ENCODE measurements at places on chromosomes 7 and 10. TPM values are rescaled to one million over a fixed set of nuclear protein-coding genes. Genes with fewer than 3 reads are reported as not detected.
A peak's percentile ranks its signal among the peaks of the same experiment; 100 is the strongest.

The MAT1A gene
- total RNA-seq: not detected

The SH2B2 gene
- total RNA-seq: 33.0 TPM

The LLCFC1 gene
- not detected for total RNA-seq

The MUC12 gene
- total RNA-seq: 0.34 TPM

The TAS2R3 gene
- 1.5 TPM for total RNA-seq

The MSS51 gene
- total RNA-seq: 2.8 TPM

The PDCD11 gene
- 21.4 TPM for total RNA-seq

The SAMD9L gene
- 45.2 TPM for total RNA-seq

GRCh38 chr7:110839866-110840265 lies 251.1 kb upstream of the LRRN3 start:
- no peak overlapping the region for H3K27ac ChIP-seq
- no peak overlapping the region for H3K4me3 ChIP-seq
- H3K36me3 ChIP-seq: no peaks in the 10 kb centered on the region
- DNase-seq: no peak

- no peak overlapping the region for H3K4me3 ChIP-seq
- no peaks in the 10 kb centered on the region for H3K4me1 ChIP-seq
- DNase-seq: no peak
- H3K27me3 ChIP-seq: no peaks in the 10 kb centered on the region
- H3K27ac ChIP-seq: no peak overlapping the region
- no peaks in the 10 kb centered on the region for H3K36me3 ChIP-seq
Measured at GRCh38 chr7:78493401-78493800, 694.8 kb downstream of the PHTF2 start.

- H3K4me1 ChIP-seq: peaks cover 16% of the 10 kb centered on the region
- no peak overlapping the region for H3K27ac ChIP-seq
- no peak overlapping the region for H3K4me3 ChIP-seq
- no peaks in the 10 kb centered on the region for H3K36me3 ChIP-seq
- DNase-seq: no peak
Measured at GRCh38 chr7:155512246-155512887, 34.0 kb downstream of the CNPY1 start.

DNA sequence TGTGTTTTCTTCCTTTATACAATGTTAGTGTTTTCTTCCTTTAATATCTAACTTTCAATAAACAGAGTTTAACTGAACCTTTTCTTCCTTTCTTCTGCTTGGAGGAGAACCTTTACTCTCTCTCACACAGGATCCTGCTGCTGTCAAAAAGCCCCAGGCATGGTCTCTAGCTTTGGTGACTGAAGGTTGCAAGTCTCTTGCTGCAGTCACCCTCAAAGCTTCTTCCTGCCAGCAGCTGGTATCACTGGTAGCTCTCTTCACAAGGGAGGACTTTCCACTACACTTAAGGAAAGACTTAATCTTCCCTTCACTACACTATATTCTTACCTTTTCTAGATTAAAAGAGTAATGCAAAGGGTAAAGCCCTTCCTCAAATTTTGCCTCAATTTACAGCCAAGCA lies 153.4 kb downstream of the SGMS1 start:
- H3K4me3 ChIP-seq: no peak overlapping the region
- H3K27ac ChIP-seq: no peak overlapping the region
- H3K4me1 ChIP-seq: peaks cover 5% of the 10 kb centered on the region
- H3K27me3 ChIP-seq: no peaks in the 10 kb centered on the region
- no peaks in the 10 kb centered on the region for H3K36me3 ChIP-seq

DNA sequence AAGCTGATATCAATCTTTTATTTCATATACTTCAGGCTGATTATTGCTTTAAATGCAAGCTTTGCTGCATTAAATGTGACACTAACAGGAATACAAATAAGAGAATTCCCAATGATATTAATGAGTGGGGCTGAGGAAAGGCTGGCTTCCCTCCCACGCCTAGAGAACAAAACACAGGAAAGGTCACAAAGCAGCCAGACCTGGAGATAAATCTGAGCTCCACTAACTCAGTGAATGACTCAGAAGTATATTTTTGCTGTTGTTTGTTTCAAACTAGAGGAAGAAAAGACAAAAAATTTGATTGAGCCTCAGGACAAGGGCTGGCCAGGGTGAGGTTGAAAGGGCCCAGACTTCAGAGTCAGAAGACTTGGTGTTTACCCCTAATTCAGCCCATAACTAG lies 88.1 kb downstream of the XPNPEP1 start:
- H3K36me3 ChIP-seq: no peaks in the 10 kb centered on the region
- H3K27me3 ChIP-seq: peaks cover 9% of the 10 kb centered on the region
- DNase-seq: no peak
- no peaks in the 10 kb centered on the region for H3K4me1 ChIP-seq
- no peak overlapping the region for H3K4me3 ChIP-seq

DNA sequence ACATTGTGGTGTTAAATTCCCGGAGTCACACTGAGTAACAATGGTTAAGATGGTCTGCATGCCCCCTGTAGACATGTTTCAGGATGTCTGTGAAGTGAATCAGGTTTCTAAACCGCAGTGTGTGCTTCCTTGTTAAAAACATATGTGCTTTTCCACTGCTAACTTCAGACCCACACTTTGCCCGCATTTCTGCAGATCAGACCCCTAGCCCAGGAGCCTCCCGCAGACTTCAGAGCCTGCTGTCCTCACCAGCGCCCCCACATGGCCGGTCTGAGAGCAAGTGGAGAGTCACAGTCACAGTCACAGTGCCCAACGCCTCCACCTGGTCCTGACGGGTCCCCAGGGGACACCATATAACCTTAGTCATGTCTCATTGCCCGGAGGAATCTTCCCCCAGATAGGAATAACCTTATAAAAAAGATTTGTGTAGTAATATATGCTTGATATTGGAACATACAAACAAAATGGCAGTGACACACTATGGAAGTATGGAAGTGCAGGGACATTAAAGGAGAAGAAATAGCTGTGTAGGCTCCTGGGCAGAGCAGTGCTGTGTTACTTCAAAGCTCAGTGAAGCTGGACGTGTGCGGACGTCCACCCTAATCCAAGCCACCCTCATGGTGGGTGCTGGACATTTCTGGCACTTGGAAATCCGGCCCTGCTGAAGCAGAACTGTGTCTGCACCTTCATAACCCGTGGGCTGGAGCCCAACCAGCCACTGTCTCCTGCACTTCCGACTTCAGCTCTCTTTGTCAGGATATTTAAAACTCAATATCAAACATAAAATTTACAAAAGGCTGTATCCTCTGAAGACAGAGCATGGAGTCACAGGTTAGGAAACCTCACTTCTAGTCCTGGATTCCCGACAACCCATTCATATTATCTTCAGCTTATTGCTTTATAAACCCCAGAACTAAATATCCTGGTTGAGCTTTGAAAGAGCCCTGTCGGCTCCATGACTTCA lies 29.0 kb downstream of the GSTO2 start:
- H3K36me3 ChIP-seq: no peaks in the 10 kb centered on the region
- H3K27ac ChIP-seq: no peak overlapping the region
- no peaks in the 10 kb centered on the region for H3K27me3 ChIP-seq
- no peaks in the 10 kb centered on the region for H3K4me1 ChIP-seq
- no peak for DNase-seq
- no peak overlapping the region for H3K4me3 ChIP-seq

DNA sequence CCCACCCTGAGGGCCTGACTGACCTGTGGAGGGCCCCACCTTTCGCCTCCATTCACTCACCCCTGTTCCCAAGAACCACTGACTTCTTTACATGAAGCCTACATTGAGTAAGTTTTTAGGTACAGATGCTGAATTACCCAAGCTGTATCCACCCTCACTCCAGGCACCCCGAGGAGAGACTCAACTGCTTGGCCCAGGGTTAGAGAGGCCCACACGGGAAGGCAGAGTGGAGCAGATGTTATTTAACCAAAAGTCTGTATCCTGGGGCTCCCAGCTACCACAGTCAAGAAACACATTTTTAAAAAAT lies 213.1 kb upstream of the FRMD4A start:
- H3K27ac ChIP-seq: peak overlapping the region; percentile 69
- no peak for DNase-seq
- H3K27me3 ChIP-seq: no peaks in the 10 kb centered on the region
- peaks cover 19% of the 10 kb centered on the region for H3K4me1 ChIP-seq

DNA sequence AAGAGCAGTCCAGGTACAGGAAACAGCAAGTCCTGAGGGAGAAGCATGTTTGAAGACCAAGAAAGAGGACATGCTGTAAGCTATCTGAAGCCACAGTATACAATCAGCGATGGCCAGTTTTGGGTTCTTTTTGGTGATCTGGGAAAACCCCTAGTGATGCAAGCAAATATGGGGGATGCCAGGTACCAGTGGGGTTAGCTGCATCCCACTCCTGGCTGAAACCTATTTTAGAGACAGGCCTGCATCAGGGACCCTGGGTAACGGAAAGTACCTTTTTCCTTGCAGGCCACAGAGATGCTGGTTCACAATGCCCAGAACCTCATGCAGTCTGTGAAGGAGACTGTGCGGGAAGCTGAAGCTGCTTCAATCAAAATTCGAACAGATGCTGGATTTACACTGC lies 32.9 kb downstream of the AP3M1 start:
- no peak overlapping the region for H3K4me3 ChIP-seq
- H3K27me3 ChIP-seq: no peaks in the 10 kb centered on the region
- peak overlapping the region; percentile 72 for H3K27ac ChIP-seq
- DNase-seq: no peak
- H3K36me3 ChIP-seq: peaks cover 100% of the 10 kb centered on the region
- H3K4me1 ChIP-seq: peaks cover 42% of the 10 kb centered on the region

DNA sequence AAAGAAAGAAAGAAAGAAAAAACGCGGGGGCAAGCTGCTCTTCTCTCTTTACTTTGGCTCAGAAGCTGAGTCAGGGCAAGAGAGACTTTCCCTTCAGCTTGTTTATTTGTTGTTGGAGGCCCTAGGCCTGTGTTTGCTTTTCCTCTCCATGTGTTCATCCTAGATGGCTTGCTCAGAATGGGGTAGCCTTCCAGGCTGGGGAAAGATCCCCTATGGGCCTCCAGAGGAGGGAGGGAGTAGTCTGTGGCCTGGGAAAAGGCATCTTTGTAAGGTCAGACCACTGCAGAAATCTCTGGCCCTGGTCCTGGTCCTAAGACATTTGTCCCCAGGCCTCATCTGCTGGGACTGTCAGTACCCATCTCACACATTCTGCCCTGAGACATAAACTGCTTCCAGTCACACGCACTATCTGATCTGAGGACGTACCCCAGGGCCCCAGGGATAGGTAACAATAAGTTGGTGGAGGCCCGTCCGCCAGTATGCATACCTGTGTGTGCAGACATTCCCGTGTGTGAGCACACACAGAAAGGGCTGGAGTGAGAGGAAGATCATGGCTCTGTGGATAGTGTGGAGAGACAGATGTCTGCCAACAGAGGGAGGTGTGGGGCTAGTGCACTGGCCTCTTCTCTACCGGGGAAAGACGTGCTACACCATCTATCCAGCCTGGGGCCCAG lies 4.9 kb upstream of the SCD start:
- H3K27ac ChIP-seq: no peak overlapping the region
- peaks cover 59% of the 10 kb centered on the region for H3K4me1 ChIP-seq

- peaks cover 52% of the 10 kb centered on the region for H3K27me3 ChIP-seq
- DNase-seq: no peak
- no peak overlapping the region for H3K27ac ChIP-seq
Measured at GRCh38 chr10:101218351-101219138, 10.7 kb downstream of the LBX1 start.

GRCh38 chr10:95728526-95728925 lies 27.4 kb upstream of the ENTPD1 start:
- no peak for DNase-seq
- H3K36me3 ChIP-seq: no peaks in the 10 kb centered on the region
- no peaks in the 10 kb centered on the region for H3K27me3 ChIP-seq
- no peak overlapping the region for H3K4me3 ChIP-seq
- H3K27ac ChIP-seq: peak overlapping the region; percentile 58

GRCh38 chr7:92813390-92814024 lies 22.9 kb downstream of the CDK6 start:
- H3K36me3 ChIP-seq: no peaks in the 10 kb centered on the region
- H3K27me3 ChIP-seq: no peaks in the 10 kb centered on the region
- peaks cover 39% of the 10 kb centered on the region for H3K4me1 ChIP-seq
- peak overlapping the region; percentile 28 for H3K27ac ChIP-seq

DNA sequence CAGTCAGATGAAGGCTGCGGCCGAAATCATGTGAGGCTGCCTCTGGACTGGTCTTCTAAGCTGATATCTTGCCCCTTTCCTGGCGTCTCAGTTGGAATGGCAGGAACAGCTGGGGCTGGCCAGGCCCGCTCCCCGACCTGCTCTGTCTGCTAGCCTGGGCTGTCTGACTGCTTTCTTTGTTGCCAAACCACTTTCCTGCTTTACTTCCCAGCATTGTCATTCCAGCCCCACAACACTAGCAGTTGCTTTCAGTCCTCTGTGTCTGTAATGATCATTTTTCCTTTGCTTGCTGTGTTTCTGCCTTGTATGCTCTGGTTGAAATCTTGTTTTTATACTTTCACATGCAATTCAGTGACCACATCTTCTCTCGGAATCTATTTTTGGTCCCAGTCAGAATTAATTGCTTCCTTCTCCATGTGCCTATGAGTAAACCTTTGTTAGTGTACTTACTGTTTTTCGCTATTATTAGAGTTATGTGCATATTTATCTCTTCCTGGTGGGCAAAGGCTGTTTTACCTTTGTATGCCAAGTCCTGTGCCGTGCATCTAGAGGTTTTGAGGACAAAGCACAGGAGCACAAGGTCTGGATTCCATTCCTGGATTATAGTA lies 21.6 kb downstream of the PRPF18 start:
- H3K4me1 ChIP-seq: no peaks in the 10 kb centered on the region
- DNase-seq: no peak
- no peaks in the 10 kb centered on the region for H3K27me3 ChIP-seq
- no peak overlapping the region for H3K4me3 ChIP-seq
- no peak overlapping the region for H3K27ac ChIP-seq

DNA sequence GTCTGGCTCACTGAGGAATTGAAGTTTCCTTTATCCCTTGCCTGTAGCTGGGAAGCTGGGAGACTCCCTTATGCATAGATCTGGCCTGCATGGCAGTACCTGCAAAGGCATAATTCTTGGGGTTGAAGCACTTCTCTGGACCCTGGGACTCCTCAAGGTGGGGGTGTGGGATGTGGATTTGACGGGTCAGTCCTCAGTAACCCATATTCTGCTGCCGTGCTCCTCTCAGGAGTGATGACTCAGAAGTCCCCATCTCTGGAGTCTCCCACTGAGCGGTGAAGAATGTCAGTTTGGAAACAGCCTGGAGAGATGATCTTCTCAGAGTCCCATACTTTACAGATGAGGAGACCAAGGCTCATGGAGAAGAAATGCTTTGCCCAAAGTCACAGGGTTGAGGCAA lies 49.0 kb downstream of the SORCS3 start:
- H3K27me3 ChIP-seq: no peaks in the 10 kb centered on the region
- no peak for DNase-seq
- no peak overlapping the region for H3K27ac ChIP-seq
- no peak overlapping the region for H3K4me3 ChIP-seq
- no peaks in the 10 kb centered on the region for H3K4me1 ChIP-seq

All from spleen (tissue), 13 donors.